NCI-H2107 (cell line): ENCODE measurements at places on chromosomes 16 and 17.

GRCh38 chr16:87033021-87033471 is 284.1 kb downstream of the C16orf95 start:
- DNase-seq: no peak

DNA sequence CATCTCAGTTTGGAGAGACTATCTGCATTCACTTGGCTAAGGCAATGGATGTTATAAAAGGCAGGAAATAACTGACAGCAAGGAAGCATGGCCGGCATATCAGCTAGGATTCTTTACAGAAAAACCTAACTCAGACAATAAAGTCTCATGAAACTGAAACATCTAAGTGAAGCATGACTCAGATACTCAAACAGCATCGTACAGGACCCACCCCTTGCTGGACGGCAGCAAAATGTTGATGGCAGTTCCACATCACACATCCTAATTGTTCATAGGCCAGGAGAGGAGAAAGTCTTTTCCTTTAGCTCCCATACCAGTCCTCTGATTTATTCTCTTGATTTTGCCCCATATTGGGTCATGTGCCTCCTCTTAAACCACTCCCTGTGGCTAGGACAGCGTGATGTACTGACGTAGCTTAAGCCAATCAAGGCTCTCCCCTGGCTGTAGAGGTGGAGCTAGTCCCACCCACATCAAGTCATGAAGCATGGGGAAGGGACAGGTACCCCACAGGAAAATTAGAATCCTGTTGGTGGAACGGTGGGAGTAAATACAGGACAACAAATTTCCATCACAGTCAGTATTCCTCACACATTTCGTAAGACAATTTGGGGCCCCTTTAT is 178.9 kb downstream of the IRX3 start:
- no peak for DNase-seq

- DNase-seq: no peak
These were observed 50.6 kb upstream of the ADCY9 start for GRCh38 chr16:4166821-4167220.

- DNase-seq: no peak
These were observed 405.6 kb downstream of the PMP22 start for GRCh38 chr17:14859542-14859941.

DNA sequence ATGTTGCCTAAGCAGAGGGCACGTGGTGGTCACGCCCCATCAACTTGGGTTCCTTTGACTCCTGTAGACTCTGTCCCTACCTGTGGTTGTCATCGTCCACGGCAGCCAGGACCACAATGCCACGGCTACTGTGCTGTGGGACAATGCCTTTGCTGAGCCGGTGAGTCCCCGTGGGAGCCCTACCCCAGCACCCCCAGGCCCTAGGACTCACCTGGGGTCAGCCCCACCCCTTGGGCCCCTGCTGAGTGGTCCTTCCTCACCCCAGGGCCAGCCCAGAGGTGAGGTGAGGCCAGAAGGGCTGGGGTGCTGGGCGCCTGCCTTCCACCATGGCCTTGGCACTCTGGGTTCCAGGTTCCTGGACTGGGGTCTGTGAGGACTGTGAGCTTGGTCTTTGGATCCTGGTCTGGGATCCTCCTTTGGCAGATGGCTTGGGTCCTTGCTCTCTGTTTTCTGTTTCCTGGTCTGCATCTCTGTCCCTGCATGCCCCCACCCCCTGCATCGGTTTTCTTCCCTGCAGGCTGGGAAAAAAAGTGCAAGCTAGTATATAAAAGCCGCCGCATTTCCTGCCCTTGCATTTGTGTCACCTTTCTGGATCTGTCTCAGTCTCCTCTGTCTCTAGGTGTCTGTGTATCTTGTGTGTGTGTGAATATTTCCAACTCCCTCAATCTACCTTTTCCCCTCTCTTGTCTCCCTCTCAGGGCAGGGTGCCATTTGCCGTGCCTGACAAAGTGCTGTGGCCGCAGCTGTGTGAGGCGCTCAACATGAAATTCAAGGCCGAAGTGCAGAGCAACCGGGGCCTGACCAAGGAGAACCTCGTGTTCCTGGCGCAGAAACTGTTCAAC is 17.5 kb downstream of the STAT5A start:
- DNase-seq: no peak

GRCh38 chr16:10332241-10332640 is 53.6 kb upstream of the ATF7IP2 start:
- DNase-seq: no peak

DNA sequence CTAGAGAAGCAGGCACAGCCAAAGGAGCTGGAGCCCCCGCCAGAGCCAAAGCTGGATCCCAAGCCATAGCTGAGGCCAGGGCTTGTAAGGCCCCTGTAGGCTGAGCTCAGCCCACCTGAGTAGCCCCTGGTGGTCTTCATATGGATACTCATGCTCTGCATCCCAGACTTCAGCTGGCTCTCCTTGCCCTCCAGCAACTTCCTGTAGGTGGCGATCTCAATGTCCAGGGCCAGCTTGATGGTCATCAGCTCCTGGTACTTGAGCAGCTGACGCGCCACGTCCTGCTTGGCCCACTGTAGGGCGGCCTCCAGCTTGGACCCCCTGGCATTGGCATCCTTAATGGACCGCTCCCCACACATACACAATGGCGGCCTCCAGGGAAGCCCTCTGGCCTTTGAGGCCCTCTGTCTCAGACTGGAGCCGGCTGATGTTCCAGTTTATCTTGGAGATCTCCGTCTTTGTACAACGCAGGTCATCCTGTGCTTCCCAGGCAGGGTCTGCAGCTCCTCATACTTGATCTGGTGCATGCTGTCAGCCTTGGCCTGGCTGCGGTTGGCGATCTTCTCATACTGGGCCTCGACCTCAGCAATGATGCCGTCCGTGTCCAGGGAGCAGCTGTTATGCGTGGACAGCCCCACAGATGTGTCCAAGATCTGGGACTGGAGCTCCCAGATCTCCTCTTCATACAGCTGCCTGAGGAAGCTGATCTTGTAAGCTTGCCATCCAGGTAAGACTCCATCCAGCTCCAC is 28.9 kb downstream of the IKZF3 start:
- DNase-seq: no peak

DNA sequence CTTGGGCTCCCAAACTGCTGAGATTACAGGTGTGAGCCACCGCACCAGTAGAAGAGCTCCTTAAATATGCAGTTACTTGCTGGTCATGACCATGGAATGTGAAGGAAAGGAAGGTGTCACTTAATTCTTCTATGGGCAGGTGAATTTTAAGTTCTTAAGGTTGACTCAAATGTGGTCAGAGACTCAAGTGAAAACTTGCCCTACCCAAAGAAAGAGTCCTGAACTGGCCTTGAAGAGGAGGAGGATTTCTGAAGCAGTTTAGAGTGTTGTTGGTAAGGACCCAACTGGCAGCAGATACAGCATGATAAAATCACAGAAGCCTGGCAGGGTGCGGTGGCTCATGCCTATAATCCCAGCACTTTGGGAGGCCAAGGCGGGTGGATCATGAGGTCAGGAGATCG is 29.4 kb downstream of the CHD9 start:
- DNase-seq: no peak

- no peak for DNase-seq
These were observed 3.5 kb upstream of the CLEC10A start for GRCh38 chr17:7083592-7083991.

DNA sequence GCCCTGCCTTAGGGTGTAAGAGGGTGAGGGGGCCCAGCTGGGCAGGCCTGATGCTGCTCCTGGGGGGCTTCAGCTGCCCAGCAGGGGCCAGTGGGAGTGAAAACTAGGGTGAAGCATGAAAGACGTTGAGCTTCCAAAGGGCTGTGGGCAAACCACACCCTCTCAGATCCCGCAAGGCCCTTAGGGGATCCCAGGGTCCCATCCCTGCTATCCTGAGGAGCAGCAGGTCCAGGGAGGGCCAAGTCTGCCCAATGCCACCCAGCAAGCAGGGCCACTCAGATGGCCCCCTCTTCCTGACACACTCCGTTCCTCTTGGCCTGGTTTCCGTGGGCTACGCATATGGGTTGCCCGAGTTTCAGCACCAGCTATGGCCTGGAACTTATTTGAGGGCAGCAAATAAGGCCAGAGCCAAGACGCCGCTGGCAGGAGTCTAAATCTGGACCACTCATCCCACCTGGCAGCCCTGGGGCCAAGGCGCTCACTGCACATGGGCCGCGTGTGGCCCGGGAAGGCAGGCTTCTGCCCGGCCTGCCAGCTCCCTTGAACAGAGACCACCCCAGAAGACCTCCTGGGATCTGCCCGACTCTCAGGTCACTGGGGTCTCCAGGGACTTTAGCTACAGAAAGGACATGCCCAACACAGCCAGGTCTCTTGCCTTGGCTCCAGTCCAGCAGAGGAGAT is 4.2 kb downstream of the ATP2A3 start:
- no peak for DNase-seq
